Esophagus squamous epithelium (tissue), 5 donors: ENCODE measurements at places on chromosomes 1 and 21. TPM values are rescaled to one million over a fixed set of nuclear protein-coding genes. Genes with fewer than 3 reads are reported as not detected.

The SNAPIN gene
- 52.5 TPM for total RNA-seq

The CR1 gene
- 2.7 TPM for total RNA-seq

The GJA4 gene
- 5.0 TPM for total RNA-seq

The SLAMF9 gene
- total RNA-seq: not detected

The CFHR1 gene
- total RNA-seq: not detected

The TRIM62 gene
- total RNA-seq: 5.4 TPM

The LRRIQ3 gene
- 0.23 TPM for total RNA-seq

DNA sequence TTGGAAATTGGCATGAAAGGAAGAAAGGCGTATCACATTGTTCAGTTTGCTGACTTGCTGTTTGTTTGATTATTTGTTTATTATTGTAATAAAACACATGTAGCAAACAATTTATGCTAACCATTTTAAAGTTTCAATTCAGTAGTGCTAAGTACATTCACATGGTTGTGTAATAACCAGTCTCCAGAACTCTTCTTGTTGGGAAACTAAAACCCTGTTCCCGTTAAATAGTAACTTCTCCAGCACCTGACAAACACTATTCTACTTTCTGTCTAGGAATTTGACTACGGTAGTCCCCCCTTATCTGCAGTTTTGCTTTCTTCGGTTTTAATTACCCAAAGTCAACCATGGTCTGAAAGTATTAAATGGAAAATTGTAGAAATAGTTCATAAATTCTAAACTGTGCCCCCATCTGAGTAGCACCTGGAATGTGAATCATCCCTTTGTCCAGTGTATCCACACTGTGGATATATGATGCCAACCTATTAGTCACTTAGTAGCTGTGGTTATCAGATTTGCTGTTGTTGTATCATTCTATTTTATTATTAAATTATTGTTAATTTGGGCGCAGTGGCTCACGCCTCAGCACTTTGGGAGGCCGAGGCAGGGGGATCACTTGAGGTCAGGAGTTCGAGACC, 5.5 kb downstream of the MORC3 start:
- no peak overlapping the region for H3K27ac ChIP-seq
- peaks cover 52% of the 10 kb centered on the region for H3K4me1 ChIP-seq
- no peaks in the 10 kb centered on the region for H3K27me3 ChIP-seq
- peaks cover 35% of the 10 kb centered on the region for H3K36me3 ChIP-seq
- H3K4me3 ChIP-seq: no peak overlapping the region

- no peaks in the 10 kb centered on the region for H3K27me3 ChIP-seq
- no peaks in the 10 kb centered on the region for H3K36me3 ChIP-seq
- no peak overlapping the region for H3K27ac ChIP-seq
- peaks cover 5% of the 10 kb centered on the region for H3K4me1 ChIP-seq
- H3K4me3 ChIP-seq: no peak overlapping the region
Observed at GRCh38 chr1:166182281-166182680, 15.5 kb upstream of the FAM78B start.

- H3K27ac ChIP-seq: no peak overlapping the region
- H3K4me3 ChIP-seq: no peak overlapping the region
- no peaks in the 10 kb centered on the region for H3K4me1 ChIP-seq
- H3K36me3 ChIP-seq: no peaks in the 10 kb centered on the region
Observed at GRCh38 chr1:53340660-53341520, 13.0 kb upstream of the LRP8 start.

DNA sequence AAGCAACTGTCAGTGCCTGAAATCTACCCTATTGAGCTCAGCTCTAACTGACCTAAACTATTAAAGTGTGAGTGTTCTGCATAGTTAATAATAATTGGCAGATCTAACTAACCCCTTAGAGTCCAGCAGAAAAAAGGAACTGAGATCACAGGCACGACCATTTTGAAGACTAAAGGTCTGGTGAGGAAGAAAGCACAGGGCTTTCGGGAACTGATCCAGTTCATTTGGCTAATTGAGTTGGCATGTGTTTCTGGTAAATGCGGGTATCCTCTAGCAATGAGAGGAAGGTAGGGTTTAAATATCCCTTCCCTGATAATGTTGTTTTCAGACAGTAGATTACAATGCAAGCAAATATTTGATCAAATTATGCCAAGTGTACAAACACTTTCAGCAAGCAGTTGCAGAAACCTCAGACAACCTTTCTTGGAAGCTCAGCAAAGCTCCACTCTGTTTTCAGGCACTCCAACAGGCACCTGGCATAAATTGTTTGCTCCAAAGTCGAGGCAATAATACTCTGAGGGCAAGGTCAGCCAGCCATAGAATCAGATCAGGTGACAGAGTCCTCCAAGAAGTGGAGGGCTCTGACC, 100.8 kb downstream of the KCNK1 start:
- no peak overlapping the region for H3K4me3 ChIP-seq
- no peaks in the 10 kb centered on the region for H3K4me1 ChIP-seq
- no peak for DNase-seq
- no peak overlapping the region for H3K27ac ChIP-seq
- H3K36me3 ChIP-seq: no peaks in the 10 kb centered on the region

DNA sequence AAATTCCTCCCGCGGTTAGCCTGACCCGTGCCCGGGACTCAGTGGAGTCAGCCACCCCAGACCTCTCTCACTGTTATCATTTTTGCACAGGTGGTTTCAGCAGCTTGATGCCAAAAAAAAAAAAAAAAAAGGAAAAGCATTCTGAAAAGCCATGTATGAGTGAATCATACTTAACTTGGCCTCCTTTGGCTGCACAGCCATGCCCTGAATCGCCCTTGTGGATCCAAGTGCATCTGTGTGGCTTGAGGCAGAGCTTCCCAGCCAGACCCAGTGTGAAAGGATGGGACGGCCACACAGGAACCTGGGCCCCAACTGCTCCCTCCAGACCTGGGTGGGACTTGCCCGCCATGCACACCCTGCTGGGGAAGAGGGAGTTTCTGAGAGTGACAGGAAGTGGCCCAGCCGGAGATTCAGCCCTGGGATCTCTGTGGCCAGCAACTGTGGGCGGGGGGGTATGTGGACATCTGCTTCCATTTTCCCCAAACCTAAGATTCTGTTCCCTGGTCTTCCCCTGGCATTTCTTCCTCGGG, 8.6 kb downstream of the YBEY start:
- no peak overlapping the region for H3K4me3 ChIP-seq
- H3K36me3 ChIP-seq: no peaks in the 10 kb centered on the region
- H3K27ac ChIP-seq: no peak overlapping the region
- DNase-seq: no peak
- no peaks in the 10 kb centered on the region for H3K27me3 ChIP-seq
- peaks cover 10% of the 10 kb centered on the region for H3K4me1 ChIP-seq

GRCh38 chr1:18794561-18794960, 64.9 kb downstream of the TAS1R2 start:
- H3K36me3 ChIP-seq: no peaks in the 10 kb centered on the region
- H3K27ac ChIP-seq: no peak overlapping the region

DNA sequence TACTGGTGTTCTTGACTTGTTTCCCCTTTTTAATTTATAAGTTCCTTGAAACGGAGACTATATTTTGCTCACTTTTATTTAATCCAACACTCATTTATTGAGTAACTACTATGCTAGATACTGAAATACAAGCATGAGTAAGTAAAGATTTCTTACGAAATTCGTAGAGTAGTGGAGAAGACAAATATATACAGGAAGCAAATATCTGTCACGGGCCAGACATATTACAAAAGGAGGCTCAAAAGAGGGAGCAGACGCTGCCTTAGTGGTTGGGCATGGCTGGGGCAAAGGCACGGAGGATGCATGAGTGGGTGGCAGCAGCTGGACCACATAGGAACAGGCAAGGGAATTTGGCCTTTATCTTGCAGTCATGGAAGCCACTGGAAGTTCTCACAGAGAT, 6.8 kb downstream of the NCF2 start:
- no peaks in the 10 kb centered on the region for H3K36me3 ChIP-seq
- no peak for DNase-seq
- no peaks in the 10 kb centered on the region for H3K4me1 ChIP-seq

GRCh38 chr1:36446746-36447145, 3.5 kb downstream of the OSCP1 start:
- H3K4me3 ChIP-seq: no peak overlapping the region
- H3K36me3 ChIP-seq: no peaks in the 10 kb centered on the region
- H3K4me1 ChIP-seq: peaks cover 23% of the 10 kb centered on the region
- H3K27ac ChIP-seq: no peak overlapping the region
- no peak for DNase-seq

DNA sequence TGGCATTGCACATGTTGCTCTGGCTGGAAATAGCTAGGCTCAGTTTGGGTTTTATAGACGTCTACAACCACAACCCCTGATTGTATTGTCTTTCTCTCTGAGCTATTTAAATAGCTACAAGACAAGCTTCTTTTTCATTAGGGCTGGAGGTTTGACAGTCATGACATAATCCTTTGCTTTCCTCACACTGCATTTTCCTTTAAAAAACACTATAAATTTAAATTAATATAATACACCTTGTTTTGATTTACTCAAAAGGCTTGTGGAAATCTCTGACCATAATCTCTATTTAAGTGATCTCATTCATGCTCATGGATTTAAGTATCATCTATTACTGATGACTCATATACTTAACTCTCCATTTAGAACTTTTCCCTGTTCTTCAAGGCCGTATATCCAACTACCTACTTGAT, 50.4 kb upstream of the PTGFR start:
- no peaks in the 10 kb centered on the region for H3K4me1 ChIP-seq
- H3K4me3 ChIP-seq: no peak overlapping the region
- no peak overlapping the region for H3K27ac ChIP-seq

DNA sequence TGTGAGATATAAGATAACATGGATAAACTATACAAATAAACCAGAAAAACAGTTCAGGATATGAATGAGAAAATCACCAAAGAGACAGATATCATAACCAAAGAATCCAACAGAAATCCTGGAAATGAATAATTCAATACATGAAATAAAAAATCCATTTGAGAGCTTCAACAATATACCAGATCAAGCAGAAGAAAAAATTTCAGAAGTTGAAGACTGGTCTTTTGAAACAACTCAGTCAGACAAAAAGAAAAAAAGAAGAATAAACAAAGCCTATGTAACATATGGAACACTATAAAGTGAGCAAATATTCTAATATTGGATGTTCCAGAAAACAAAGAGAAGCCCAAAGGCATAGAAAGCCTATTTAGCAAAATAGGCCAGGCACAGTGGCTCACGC, 5.2 kb upstream of the KRTAP12-2 start:
- H3K27me3 ChIP-seq: peaks cover 26% of the 10 kb centered on the region
- no peak overlapping the region for H3K27ac ChIP-seq
- H3K4me3 ChIP-seq: no peak overlapping the region
- no peaks in the 10 kb centered on the region for H3K36me3 ChIP-seq
- no peak for DNase-seq
- H3K4me1 ChIP-seq: no peaks in the 10 kb centered on the region

DNA sequence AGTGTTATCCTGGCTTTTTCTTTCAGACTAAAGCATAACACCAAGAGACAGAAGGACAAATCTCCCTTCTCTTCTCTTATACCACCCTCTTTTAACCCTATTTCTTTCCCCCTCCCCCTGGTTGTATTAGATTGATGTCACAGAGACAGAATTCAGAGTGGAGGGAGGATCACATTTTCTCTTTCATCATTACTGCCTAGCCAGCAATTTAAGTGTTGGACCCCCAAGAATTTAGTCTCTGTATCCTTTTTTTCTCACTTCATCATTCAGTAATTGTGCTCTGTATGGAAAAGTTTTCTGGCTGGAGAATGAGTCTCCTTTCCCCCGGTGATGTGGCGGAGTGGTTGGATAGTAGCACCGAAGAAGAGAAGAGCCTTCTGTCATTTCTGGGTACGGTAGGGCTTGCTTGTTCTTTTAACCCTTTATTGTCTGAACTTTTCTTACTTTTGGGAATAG, 124.8 kb downstream of the CLEC20A start:
- H3K27me3 ChIP-seq: no peaks in the 10 kb centered on the region
- DNase-seq: no peak
- no peak overlapping the region for H3K4me3 ChIP-seq
- no peaks in the 10 kb centered on the region for H3K4me1 ChIP-seq

GRCh38 chr1:223712850-223713474, 623 bp downstream of the CAPN2 start:
- peak overlapping the region; percentile 95 for H3K4me3 ChIP-seq
- peaks cover 43% of the 10 kb centered on the region for H3K4me1 ChIP-seq
- H3K27me3 ChIP-seq: no peaks in the 10 kb centered on the region
- peaks cover 4% of the 10 kb centered on the region for H3K36me3 ChIP-seq
- peak overlapping the region; percentile 99 for H3K27ac ChIP-seq
- DNase-seq: no peak
